NCI-H1694 (cell line): ENCODE measurements at places on chromosomes 16 and 17.
A peak's percentile ranks its signal among the peaks of the same experiment; 100 is the strongest.

DNA sequence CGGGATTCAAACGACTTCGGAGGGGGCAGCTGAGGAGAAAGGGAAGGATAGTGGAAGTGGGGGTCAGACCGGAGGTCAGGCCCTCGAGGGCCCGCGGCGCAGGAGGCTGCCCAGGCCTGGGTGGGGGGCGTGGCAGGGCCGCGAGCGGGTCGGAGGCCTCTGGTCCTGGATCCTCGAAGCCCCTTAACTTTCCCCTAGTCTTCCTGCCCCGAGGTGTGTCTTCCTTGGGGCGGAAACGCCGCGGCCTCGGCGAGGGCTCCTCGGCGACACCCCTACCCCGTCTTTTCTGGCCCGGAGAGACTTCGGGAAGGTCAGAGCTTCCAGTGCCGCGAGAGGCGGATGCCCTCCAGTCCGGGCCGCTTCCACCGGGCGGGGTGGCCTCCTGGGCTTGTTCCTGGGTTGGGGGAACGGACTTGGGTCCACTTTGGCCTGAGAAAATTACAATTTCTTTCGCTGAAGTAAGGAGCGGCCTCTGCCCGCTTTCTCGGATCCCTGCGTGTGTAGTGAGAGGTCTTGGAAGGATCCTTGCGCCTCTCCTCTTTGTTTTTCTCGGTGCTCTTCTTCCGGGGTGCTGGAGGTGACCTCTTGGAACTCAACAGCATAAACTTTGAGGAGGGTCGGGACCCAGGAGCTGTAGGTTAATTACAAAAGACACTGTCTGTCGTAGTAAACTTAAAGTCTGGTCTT is 491 bp downstream of the IST1 start:
- no peak for DNase-seq

DNA sequence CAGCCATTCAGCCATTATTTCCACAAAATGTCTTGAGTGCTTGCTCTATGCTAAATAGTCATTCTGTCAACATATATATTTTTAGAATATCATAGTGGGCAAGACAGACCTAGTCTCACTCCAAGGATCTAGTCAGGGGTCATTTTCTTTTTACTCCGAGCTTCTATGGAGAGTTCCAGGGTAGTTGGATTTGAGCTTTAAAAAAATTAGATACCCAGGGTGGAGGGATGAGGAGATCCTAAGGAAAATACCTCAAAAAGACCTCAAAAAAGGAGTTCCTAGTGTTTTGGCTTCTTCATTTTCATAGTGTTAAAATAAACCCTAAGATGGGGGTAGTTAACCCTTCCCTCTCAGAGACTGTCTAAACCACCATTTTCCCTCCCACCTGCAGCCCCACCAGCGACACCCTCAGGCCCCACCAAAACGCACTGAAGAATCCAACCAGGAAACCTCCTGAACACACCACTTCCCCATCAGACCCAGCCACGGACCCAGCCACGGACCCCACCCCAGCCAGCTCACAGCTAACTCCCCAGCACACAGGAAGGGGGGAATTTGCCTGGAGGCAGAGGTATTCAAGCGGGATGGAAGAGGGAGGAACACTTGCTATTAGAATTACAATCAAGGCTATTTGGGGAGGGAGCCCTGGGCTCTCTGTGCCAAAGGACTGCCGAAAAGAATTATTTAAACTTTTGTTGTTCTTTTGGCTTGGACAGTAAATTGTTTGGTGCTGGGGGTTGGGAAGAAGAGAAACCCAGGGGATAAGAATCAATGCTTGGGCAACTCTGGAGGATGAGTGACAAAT is 2.2 kb downstream of the ETV4 start:
- DNase-seq = no peak

GRCh38 chr17:77465358-77466041 is 324.7 kb downstream of the SEC14L1 start:
- DNase-seq = no peak

DNA sequence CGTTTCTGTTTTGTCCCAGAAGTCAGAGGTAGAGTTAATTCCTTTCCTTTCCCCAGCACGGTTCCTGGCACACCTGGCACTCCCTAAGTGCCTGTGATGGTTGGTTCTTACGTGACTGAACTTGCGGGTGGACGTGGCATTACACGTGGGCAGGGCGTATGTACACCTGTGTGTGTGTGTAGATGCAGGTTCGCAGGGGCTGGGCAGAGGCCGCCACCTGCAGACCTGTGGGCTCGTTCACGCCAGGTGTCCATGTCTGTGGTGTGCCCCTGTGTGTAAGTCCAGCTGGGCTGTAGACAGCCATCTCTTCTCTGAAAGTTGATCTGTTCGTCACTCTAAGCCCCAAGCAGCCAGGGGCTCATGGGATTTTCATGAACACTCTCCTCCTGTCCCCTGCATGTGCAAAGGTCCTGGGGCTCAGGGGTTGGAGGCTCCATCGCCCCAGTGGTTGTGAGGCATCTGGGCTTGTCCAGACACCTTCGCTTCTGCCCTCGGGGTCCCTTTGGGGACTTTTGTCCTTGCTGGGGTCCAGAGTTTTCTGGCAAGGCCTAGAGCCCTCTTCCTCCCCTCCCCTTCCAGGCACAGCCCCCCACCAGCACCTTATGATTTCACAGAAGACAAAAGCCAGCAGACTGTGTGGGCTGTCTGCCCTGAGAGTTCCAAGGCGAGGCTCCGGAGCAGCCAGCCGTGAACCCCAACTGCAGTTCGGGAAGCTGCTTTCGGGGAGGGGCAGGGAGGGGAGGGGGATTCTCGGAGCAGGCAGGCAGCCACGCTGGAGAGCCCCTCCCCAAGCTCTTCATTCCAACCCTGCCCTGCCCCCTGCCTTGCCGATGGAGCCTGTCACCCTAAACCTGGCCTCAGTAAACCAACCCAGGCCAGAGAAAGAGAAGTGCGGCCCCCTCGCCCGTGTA is 5.4 kb upstream of the FSCN2 start:
- peak; percentile 56 for DNase-seq

DNA sequence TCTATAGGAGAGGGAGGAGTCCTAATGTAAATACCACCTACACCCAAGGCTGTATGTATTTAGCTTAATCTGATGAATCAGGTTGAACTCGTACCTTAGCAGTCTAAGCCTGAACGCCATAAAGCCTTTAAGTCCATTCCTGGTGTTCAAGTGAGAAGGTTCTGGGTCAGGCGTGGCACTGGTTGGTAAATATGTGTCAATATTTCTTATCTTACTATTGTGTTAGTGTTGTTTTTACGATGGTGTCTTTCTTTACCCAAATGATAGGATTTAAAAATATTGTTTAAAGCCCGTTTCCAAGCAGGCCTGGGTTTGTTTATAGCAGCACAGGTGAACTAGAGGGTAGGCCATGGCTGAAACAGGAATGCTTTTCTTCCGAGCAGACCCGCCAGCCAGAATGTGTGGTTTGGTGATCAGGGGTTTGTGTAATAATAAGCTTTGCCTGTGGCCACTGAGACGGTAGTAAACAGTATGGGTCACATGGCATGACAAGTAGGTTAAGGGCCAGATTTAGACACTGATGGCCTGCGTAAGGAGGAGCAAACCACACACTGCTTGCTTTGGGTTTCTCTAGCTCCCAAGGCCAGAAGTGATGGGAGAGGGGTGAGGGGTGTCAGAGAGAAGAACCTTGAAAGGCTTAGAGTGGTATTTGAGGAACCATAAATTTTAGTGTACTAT is 3.3 kb downstream of the TMEM94 start:
- DNase-seq = no peak

DNA sequence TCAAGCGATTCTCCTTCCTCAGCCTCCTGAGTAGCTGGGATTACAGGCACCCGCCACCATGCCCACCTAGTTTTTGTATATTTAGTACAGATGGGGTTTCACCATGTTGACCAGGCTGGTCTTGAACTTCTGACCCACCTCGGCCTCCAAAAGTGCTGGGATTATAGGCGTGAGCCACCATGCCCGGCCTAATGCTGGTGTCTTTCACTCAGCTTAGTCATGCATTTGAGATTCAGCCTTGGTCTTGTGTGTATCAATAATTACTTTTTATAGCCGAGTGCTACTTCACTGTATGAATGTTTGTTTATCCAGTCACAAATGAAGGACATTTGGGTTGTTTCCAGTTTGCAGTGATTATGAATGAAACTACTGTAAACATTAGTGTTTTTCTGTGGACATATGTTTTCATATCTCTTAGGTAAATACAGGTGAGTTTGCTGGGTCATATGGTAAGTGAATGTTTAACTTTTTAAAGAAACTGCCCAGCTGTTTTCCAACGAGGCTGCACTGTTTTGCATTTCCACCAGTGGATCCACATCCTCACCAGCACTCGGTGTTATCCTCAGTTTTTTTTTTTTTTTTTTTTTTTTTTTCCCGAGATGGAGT is 11.0 kb upstream of the PLCG2 start:
- DNase-seq = no peak

DNA sequence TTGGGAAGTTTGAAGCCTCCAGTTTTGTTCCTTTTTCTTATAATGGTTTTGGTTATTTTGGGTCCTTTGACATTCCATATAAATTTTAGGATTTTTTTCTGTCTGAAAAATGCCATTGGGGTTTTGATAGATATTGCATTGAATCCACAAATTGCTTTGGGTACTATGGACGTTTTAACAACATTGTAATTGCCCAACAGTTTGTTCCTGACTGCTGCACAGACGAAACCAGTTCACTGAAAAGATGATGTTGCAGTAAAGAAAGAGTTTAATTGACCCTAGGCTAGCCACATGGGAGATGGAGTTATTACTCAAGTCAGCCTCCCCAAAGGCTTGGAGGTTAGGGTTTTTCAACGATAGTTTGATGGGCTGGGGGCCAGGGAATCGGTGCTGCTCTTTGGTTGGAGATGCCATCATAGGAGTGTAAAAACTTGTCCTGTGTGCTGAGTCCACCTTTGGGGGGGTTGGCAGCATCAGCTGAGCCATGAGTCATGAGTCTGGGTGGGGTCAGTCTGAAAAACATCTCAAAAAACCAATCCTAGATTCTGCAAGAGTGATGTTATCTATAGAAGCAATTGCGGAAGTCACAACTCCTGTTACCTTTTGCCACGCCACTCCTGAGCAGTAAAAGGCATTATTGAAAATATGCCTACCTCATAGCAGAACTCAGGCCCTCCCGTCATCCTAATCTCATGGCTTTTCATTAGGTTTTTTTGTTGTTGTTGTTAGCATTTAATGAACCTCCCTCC is 2.7 kb upstream of the PRSS41 start:
- no peak for DNase-seq

DNA sequence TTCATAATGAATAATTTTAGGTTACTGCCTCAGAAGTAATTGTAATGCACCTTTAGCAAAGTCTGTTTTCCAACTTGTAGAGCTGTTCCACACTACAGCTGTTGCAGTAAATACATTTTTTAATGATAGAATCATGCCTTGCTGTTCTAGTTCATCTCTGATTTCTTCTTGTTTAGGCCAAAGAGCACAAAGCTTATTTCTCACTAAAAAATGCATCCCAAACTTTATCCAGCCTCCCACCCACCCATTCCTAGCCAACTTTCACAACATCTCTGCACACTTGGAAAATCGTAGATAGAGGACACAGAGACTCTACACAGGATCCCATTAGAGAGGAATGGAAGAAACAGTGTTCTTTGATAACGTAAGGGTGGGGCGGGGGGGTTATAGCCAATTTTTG is 252.2 kb upstream of the DYNLRB2 start:
- no peak for DNase-seq

DNA sequence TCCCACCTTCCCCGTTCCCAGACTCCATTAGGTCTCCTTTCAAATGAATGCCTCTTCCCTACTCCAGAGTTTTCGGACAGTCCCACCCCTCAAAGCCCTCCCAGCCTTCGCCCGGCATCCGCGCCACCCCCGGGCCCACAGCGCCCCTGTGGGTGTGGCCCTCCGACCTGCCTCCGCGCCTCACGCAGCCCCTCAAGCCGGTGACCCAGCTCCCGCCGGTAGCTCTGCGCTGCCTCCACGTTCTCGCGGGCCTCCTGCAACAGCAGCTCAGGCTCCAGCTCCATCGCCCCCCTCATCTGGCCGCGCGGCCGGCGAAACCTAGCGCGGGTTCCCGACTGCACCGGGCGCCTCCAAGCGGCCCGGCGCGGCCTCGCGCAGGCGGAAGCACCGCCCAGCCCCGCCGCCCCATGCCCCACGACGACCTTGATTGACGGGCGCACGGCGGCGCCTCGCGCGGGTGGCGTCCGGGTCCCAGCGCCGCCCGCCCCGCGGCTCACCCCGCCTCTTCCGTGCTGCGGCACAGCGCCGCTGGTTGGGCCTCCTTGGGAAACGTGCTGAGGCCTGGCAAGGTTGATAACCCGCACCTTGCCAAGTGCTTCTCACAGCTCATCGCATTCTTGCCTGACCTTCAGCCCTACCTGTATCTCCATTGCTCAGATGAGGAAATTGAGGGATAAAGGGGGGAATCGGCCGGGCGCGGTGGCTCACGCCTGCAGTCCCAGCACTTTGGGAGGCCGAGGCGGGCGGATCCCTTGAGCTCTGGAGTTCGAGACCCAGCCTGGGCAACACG is at the start of gene CRLF3:
TSS of gene CRLF3 (minus strand) at position 337 of the 790 bp plus-strand sequence. CDS start at position 296, 41 bp downstream.
- DNase-seq = peak; percentile 52
